ENCODE measurements at places on chromosomes 3 and 15.

DNA sequence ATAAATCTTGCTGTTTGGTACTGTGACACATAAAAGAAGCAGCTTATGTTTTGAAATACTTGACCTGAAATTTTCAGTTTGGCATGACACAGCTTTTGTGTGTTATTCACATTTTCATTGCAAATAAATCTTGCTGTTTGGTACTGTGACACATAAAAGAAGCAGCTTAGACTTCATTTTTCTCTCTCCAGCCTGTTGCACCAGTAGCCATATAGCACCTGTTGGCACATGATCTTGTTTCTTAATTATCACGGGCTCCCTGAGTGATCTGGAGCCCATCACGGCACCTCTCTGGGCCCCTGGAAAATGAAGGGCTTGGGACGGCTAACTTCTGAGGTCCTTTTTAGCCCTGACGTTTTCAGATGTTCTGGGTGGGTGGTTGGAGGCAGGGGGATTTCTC lies 77.4 kb upstream of the SLCO3A1 start:
- DNase-seq, result no peak

- no peak for DNase-seq
These were observed 499.6 kb upstream of the CCDC54 start for GRCh38 chr3:106877627-106878026.

DNA sequence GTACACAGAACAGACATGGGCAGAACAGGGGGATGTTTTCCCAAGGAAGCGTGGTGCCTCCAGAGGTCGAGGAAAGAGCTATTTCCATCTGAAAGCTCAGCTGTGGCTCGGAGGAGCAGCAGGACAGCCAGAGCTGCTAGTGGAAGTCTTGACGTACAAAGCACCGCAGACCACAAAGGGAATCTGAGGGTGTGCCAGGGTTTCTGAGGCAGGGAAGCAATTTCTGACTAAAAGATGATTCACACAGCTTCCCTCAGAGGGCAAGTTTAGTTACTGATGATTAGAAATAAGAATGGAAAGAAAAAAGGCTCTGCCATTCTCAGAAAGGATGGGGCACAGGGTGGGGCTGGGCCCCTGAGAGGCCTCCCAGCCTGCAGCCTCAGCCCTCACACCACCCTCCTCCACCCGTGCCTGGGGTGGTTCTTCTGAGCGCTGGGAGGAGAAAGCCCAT lies 45.8 kb upstream of the SEC13 start:
- DNase-seq, result no peak

DNA sequence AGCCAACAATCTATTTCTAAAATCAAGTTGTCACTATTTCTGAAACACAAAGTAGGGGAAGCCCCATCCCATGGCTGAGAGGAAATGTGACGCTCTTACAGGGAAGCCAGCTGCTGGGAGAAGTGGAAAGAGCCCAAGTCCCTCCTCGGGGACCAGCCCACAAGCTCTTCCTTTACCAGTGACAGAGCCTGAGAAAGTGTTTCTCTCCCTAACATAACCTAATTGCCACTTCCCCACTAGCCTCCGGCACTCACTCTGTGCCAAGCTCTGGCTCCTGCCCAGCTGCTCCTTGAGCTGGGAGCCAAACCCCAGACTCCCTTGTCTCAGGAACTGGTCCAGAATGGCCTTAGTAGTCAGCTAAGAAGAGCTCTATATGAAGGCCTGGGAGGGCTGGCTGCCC lies 42.9 kb downstream of the TNFAIP8L3 start:
- no peak for DNase-seq

GRCh38 chr3:6392123-6392522 lies 468.8 kb upstream of the GRM7 start:
- DNase-seq, result no peak

DNA sequence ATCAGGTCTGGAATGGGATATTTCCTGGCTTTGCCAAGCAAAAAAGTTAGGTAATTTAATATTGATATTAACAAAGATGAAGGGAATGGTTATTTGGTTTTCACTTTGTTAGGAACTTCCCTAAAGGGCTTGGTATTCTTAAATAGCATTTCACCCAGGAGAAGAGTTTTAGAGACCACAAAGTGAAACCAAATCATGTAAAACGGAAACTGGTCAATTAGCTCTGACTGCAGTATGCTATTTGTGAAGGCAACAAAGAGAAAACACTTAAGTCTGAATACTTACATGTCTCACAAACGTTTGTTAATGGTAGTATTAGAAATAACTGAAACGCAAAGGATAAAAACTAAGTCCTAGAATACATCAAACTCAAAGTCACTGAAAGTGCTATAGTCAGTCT lies 32.4 kb upstream of the SETMAR start:
- no peak for DNase-seq

DNA sequence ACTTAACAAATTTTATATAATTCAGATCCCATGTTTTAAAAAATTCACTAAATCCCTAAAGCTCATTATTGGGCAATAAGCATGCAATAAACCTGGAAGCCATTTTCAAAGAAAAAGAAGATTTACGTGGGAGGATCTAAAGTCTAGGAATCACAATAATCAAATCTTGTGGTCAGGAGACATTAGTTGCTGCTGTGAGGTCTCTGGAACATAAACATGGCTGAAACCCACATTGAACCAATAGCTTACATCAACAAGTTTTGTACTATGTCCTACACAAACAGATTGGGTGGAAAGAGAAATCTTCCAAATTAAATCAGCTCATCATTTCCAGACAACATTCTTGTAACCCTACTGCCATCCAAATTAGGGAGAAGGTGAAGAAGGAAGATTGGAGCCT lies 121.9 kb upstream of the EPHA3 start:
- DNase-seq, result no peak

DNA sequence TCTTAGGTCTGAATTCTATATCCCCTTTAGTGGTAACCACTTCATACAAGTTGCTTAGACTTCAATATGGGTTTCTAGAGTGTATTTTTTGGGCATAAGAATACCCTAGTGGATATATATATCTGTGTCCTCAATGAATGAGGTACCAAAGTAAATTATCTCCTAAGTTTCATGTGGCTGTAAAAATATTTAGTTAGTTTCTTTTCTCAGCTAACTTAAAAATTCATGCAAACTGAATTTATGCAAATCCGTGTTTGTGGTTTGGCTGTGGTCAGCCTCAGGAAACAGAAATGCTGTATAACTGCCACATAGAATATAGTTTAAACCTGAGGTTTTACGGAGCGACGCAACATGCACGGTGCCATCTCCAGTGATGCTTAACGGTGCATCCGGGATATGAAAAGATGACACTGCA lies 80.3 kb downstream of the PEX5L start:
- no peak for DNase-seq

GRCh38 chr15:62060896-62061280 lies 641 bp upstream of the VPS13C start:
- DNase-seq, result no peak

GRCh38 chr3:119305286-119305685 lies 11.1 kb downstream of the ARHGAP31 start:
- DNase-seq, result no peak

GRCh38 chr15:85963262-85963760 lies 116.4 kb upstream of the AGBL1 start:
- DNase-seq, result no peak

GRCh38 chr3:186705882-186706780 lies 11.0 kb upstream of the KNG1 start:
- DNase-seq, result no peak

GRCh38 chr3:66822186-66823008 lies 175.7 kb upstream of the KBTBD8 start:
- DNase-seq, result peak; percentile 46

GRCh38 chr3:170352936-170353335 lies 4.6 kb upstream of the SKIL start:
- DNase-seq, result no peak

- no peak for DNase-seq
These were observed 7.9 kb upstream of the SOX2 start for GRCh38 chr3:181703601-181704420.

GRCh38 chr3:17336291-17336690 lies 406.1 kb downstream of the TBC1D5 start:
- no peak for DNase-seq

DNA sequence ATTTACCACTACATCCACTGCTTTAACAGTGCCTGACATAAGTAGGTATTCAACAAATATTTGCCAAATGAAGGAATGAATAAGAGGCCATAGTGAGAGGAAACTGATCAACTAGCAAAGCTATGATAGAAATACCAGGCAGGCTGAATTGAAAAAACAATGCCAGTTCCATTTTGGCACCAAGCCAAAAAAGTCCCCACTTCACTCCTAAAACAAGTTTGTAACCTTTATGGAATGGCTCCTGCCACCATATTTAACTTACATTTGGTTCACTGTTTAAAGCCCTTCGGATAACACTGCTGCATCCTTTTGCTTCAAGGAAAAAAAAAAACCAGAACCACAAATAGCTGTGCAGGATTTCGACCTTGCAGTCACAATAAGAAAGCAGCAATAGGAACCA lies 166.1 kb downstream of the FRMD5 start:
- DNase-seq, result no peak

DNA sequence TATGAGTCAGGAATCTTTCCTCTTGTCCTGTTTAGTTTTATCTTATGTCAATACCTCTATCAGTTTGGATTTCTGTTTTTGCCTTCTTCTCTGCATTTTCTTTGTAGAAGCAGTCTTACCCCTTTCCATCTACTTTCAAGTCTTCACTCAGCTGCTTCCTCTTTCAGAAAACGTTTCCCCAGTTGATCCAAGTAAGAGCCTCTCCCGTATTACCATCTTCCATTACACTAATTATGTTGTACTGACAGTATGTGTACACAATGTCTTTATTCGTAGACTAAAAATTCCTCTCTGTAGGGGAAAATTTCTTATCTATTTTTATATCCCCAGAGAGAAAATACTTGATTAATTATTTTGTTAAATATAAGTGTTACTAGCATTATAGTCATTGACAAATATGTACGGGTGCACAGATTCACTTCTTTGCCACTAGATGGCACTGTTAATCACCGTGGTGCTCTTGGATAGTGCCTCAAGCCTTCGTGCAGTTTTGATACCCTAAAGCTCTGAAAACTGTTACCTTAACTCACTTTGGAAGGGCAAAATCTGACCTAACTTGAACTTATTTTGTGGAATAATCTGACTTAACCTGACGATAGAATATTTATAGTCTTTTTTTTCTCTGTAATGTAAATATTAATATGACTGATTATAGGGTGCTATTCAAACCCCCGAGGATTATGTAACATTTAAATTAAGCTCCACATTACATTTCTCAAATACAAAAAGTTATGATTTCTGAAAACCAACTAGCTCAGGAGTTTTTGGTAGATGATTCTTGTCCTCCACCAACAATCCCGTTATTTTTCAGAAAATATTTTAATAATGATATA lies 74.2 kb upstream of the POU1F1 start:
- no peak for DNase-seq

DNA sequence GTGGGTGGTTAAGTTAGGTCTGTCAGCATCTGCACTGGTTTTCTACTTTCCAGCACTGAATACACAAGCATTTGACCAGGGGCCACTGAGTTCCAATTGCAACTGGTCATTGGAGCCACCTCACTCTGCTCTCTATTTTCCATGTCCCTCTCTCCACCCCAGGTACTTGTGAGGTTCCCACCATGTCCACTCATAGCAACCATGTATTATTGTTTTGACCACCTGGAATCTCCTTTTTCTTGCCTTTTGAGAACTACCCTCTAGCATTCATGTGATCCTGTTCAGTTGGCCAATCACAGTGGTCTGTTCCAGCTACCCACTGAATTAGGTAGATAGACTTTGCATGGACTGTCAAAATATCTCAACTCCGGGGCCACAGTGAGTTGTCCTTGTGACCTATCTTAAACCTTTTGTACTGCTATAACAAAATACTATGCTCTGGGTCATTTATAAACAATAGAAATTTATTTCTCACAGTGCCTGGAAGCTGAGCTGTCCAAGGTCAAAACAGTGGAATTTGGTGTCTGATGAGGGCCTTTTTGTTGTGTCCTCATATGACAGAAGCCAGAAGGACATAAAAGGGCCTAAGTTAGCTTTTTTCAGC lies 20.2 kb upstream of the TM4SF18 start:
- no peak for DNase-seq

DNA sequence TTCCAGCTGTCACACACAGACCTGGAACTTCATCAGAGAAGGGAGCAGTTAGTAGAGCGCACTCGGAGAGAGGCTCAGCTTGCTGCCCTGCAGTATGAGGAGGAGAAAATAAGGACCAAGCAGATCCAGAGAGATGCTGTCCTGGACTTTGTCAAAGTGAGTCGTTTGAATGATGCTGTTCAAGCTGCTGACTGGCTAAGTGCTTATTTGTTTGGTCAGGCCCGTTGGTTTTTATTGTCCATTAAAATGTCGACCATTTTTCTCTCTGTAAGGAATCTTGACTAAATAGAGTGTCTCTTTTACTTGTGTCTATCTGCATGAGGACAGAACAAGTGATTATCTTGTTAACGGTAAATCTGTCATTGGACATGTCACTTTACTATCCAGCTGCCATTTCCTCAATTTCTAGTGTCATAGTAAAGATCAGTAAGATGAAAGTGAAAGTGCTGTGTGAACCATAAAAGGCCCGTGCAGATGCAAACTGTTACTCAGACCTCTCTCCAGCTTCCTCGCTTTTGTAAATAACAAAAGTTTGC lies 56.9 kb downstream of the LRCH3 start:
- no peak for DNase-seq

GRCh38 chr3:58116161-58116955 lies 94.4 kb downstream of the DNASE1L3 start:
- DNase-seq, result no peak

GRCh38 chr15:64969401-64969800 lies 20.3 kb downstream of the SPG21 start:
- no peak for DNase-seq

DNA sequence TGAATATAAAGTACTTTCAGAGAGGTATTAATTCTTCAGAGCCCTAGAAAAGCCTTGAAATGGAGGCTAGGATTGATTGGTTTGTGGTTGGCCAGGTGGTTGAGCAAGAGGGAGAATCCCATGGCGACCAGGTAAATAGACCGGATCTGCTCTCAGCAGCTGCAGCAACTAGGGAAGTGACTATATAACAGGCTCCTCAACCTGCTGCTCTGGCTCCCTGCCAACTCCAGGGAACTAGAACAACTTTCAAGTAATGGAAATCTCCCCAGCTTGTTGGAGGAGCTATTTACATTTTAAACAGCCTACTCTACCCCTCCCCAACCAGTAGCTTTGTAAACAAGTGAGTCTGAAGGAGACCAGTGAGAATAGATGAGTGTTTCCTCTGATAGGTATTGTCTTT lies 121.8 kb upstream of the CADM2 start:
- no peak for DNase-seq

DNA sequence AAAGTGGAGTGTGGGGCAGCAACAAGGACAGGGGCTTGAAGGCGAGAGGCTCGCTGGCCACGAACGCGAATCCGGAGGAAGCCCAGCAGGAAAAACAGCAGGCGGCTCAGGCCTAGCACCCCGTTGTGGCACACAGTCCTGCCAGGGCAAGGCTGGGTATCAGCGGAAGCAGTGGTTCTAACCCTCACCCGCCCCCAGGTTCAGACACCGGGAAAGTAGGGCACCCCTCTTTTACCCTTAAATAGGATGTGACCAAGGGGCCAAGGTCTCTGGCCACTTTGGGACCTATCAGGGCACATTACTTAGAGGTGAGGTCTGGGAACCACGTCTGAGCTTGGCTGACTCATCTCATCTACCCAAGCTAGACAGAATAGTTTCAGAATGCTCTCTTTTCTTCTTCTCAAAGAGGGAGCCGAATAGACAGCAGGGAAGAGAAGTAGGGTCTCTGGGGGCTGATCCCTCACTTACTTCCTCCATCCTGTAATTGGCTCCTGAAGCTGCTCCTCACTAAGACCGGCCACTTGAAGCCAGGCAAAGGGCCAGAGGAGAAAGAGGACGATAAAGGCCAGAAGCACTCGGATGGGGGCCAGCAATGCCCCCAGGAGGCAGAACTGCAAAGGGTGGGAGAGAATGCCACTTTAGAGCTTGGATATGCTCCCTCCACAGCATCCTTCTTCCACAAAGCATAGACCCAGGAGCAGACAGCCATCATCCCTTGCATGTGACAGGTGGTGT lies 1.7 kb downstream of the LPCAT4 start:
- DNase-seq, result no peak
